PC-9 (cell line): ENCODE measurements at places on chromosomes 13 and 19. TPM values are rescaled to one million over a fixed set of nuclear protein-coding genes. Genes with fewer than 3 reads are reported as not detected.

- no peaks in the 10 kb centered on the region for H3K27me3 ChIP-seq
- no peak for DNase-seq
- no peak overlapping the region for H3K4me3 ChIP-seq
- no peaks in the 10 kb centered on the region for H3K4me1 ChIP-seq
- peaks cover 3% of the 10 kb centered on the region for H3K36me3 ChIP-seq
Observed at GRCh38 chr19:50264483-50265186, 61.2 kb downstream of the MYH14 start.

GRCh38 chr13:21055511-21056045 is 5.8 kb downstream of the LATS2 start:
- H3K4me3 ChIP-seq, result no peak overlapping the region
- DNase-seq, result no peak
- H3K27me3 ChIP-seq, result no peaks in the 10 kb centered on the region

DNA sequence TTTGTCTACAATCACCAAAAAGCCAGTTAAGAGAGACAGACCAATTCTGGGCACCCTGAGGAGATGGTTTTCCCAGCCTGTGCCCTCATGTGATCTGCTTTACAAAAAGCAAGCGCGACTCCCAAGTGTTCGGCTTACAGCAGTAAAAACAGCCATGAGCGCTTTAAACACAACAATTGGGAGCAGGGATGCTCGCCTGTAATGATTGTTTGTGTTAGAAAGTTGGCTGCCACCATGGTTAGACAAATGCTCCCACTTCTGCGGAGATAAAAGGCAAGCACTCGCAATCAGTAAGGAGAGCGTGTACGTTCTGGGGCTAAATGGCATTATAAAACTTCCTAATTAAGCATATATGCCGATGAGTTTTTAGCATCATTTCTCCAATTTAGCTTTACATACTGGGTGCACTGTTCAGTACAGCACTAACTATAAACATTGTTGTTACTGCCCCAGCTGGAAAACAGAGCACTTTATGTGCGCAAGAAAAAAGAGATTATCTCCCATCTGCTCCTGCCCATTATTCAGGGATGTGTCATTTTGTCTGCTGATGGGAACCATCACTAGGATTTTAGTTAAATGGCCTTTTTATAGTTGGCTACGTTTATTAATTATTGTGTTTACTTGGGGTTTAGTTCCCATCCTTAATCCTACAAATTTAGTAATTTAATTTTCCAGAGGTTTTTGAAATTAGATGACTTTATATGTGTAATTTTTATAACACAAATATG is 309.3 kb upstream of the MAB21L1 start:
- peaks cover under 1% of the 10 kb centered on the region; the same call in 1 of the 2 replicates for H3K4me1 ChIP-seq
- H3K4me3 ChIP-seq, result no peak overlapping the region
- DNase-seq, result no peak
- no peak overlapping the region for H3K27ac ChIP-seq
- H3K36me3 ChIP-seq, result no peaks in the 10 kb centered on the region

DNA sequence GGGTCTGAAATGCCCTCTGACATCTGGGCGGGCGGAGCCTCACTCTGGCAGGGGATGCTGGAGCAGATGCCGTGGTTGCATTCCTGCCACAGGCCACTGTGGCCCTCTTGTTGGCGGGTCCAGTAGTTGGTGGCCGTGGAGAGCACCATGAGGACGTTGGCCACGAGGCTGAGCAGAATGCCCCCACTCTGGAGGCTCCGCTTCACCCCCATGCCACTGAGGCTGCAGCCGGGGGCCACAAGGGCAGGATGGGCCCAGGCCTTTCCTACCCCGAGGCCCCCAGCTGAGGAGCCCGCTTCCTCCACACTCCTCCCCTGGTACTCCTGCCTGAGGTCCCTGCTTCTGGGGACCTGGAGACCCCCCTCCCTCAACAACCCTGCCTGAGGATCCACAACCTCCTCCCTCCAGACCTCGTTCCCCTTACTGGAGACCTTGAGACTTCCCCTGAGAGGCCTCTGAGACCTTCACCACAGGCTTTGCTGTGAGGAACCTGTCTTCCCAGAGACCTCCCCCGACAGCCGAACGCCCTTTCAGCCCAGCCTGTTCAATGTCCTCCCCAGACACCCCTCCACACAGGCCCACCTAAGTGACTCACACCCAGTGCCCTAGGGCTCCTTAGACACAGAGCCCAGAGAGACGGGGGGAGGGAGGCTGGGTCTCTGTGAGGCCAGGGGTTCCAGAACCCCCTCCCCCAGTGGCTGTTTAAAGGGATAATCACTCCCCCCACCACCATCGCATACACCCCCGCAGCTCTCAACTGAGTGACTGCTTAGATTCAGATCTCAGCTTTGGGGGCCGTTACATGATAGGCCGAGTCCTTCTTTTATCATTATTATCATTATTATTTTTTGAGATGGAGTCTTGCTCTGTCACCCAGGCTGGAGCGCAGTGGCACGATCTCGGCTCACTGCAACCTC is at the start of gene CLDND2:
Gene CLDND2 (minus strand): TSS at position 638 of the 917 bp plus-strand sequence. CDS start 426 bp downstream, at position 212.
- no peaks in the 10 kb centered on the region for H3K36me3 ChIP-seq
- H3K27me3 ChIP-seq, result peaks cover 34% of the 10 kb centered on the region
- peaks cover 22% of the 10 kb centered on the region for H3K4me1 ChIP-seq
- H3K27ac ChIP-seq, result no peak within 1 kb of the TSS

- H3K27ac ChIP-seq, result no peak overlapping the region
- H3K27me3 ChIP-seq, result no peaks in the 10 kb centered on the region
- H3K36me3 ChIP-seq, result no peaks in the 10 kb centered on the region
Observed at GRCh38 chr13:36531746-36532486, 99.6 kb downstream of the CCNA1 start.

GRCh38 chr19:33303791-33304345 is 1.5 kb upstream of the CEBPA start:
- no peak overlapping the region for H3K4me3 ChIP-seq
- DNase-seq, result no peak
- H3K4me1 ChIP-seq, result peaks cover 25% of the 10 kb centered on the region
- H3K27ac ChIP-seq, result no peak overlapping the region

DNA sequence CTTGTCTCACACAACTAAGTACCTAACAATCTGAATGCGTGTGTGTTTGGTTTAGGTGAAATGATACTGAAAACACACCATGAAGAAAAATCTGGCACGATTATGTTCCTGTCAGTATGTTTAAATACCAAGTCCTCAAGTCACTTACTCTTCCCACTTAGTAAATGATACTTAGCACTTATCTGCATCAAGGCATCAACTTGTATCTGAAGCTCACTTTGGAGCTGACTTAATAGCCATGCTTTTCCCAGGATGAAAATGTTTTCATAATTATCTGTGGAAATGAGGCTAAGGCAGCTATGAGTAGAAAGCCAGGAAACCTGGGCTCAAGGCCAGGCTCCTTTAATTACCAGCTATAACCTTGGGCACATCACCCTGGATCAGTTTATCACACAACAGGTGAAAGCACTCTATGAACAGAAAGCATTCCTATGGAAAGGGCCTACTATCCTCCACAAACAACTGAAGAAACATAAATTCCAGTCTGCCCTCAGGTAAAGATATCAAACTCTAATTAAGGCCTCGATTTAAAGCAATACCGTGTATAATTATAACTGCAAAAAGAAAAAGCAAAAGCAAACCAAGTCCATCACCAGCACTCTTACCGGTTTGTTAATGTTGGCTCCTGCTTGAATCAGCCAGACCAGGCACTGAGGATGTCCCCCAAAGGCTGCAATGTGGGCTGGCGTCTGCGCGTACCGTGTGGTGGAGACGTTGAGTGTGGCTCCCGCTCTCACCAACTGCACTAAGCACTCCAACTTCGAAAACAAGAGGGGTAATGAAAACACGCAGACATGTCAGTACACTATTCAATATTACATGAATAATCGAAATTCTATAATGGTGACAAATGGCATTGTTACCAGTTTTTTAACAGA is 4.6 kb downstream of the ANKRD10 start:
- H3K4me1 ChIP-seq, result peaks cover 51% of the 10 kb centered on the region
- no peaks in the 10 kb centered on the region for H3K27me3 ChIP-seq
- no peak for DNase-seq
- no peak overlapping the region for H3K27ac ChIP-seq

DNA sequence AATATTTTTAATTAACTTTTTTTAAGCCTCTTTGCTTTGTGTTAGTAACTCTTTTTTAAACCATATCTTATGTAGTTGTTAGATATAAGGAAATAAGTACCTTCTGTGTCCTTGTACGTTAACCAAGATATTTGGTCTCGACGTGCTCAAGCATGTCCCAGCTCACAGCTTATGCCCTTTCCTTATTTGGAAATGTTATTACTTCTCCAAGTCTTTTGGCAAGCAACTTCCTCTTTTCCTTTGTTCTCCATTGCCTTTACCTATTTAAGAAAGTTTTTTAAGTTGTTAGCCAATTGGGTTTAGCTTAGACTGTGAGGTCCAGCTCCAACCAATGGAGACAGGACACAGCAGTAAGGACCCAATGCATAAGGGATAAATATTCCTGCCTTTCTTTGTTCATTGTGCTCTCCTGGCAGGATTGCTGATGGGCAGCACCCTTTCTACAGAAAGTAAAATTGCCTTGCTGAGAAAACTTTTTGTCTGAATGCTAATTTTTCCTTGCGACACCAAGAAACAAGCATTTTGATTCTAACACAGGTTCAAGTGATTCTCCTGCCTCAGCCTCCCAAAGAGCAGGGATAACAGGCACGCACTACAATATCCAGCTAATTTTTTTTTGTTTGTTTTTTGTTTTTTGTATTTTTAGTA is 5.2 kb downstream of the DKKL1 start:
- no peaks in the 10 kb centered on the region for H3K36me3 ChIP-seq
- H3K27me3 ChIP-seq, result peaks cover 28% of the 10 kb centered on the region; the same call in 1 of the 2 replicates
- no peak overlapping the region for H3K27ac ChIP-seq
- 0 out of 2 replicates have a peak, but pooled peaks cover 3% of the 10 kb centered on the region for H3K4me1 ChIP-seq

GRCh38 chr13:110316196-110316595 is 9.1 kb downstream of the COL4A2 start:
- no peaks in the 10 kb centered on the region for H3K27me3 ChIP-seq
- H3K4me1 ChIP-seq, result peaks cover 50% of the 10 kb centered on the region
- H3K36me3 ChIP-seq, result no peaks in the 10 kb centered on the region
- H3K27ac ChIP-seq, result no peak overlapping the region

- DNase-seq, result no peak
- H3K27ac ChIP-seq, result no peak overlapping the region
- no peaks in the 10 kb centered on the region for H3K4me1 ChIP-seq
- no peaks in the 10 kb centered on the region for H3K36me3 ChIP-seq
- H3K4me3 ChIP-seq, result no peak overlapping the region
Observed at GRCh38 chr13:46575818-46576221, 22.9 kb downstream of the LRCH1 start.

Gene RGL3
- 100 and 125 TPM in 2 replicates for total RNA-seq

Gene PDE4C
- 2.2 and 3.8 TPM in 2 replicates for total RNA-seq

Gene KLK4
- total RNA-seq, result not detected in 2 replicates

Gene ANGPTL8
- total RNA-seq, result not detected in 2 replicates

Gene COL5A3
- total RNA-seq, result not detected in 2 replicates
